NCI-H1436 (cell line): ENCODE measurements at places on chromosomes 3 and 15.

DNA sequence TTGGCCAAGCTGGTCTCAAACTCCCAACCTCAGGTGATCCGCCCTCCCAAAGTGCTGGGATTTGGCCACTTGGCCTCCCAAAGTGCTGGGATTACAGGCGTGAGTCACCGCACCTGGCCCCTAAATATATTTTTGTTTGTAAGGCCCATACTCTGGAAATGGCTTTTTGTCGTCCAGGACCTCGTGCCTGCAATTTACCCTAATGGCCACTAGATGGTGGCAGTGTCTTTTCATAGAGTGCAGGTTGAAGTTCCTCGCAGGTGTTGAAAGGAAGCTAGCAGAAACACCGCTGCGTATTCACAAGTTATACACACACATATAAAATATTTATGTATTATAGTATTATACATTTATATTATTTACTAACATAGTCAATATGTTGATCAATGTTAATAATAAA lies 97.2 kb downstream of the LRTM1 start:
- DNase-seq, result no peak

GRCh38 chr3:195757827-195758226 lies 37.0 kb downstream of the MUC20 start:
- no peak for DNase-seq

DNA sequence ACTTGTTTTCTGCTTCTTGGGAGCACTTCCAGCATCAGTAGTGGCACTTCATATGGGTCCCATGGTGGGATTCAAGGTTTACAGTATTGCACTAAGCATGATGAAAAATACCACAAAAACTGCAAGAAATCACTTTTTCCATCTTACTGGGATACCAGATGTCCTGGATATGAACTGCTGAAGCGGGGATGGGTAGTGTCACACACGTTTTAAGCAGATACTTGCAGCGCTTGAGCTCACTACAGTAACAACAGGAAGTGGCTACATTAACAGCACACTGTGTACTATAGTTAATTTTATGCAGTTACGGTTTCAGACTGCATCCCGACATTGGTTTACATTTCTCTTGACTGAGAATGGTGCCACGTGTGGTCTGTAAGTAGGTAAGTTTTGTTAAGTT lies 3.5 kb upstream of the ISG20 start:
- DNase-seq, result no peak

DNA sequence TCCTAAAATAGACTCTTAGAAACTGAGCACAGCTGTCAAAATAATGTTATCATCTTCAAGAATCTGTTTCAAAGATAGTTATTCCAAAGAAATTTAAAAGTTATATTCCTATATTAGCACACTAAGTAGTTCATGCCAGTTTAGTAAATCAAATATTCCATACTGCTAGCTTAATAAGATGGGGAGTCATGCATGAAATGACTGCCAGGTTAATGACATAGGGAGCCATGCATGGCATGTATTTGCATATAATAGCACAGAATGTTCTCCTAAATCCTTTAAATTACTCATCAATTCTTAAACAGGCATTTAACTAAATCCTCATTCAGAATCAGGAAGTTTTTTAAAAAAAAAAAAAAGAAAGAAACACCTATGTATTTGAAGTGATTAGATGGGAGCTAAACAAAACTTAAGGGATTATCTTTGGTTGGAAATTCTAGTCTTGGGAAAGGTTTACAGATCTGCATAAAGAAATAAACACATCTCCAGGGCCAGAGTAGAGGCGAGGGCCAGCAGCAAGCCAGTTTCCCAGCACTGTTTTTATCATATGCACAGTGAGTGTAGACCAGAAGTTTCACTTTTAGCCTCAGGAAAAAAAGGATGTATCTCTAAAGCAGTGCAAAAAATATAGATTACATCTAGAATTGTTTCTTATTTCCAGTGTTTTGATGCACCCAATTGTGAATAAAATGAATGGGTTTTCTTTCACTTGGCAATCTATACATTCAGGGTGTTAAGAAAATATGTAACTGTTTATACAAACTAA lies 366.4 kb upstream of the AGTR1 start:
- DNase-seq, result no peak

- no peak for DNase-seq
These were observed 45.9 kb downstream of the HCN4 start for GRCh38 chr15:73322665-73323373.

DNA sequence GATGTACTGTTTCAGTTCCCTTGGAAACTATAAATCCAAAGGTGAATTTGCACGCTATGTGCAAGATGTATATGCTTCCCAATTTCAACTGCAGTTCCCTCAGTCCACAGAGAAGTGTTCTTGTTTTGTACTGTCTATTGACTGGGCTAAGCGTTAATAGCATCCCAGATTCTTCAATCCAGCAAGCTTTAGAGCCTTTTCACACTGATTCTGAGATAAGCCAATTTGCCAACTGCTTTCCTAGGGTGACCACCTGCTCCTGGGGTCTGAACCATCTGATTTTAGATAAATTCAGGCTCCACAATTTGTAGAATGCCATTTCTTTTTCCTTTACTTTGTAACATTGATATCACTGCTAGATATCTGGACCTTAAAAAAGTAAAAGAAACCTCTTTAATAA lies 340.1 kb downstream of the PTPRG start:
- no peak for DNase-seq

DNA sequence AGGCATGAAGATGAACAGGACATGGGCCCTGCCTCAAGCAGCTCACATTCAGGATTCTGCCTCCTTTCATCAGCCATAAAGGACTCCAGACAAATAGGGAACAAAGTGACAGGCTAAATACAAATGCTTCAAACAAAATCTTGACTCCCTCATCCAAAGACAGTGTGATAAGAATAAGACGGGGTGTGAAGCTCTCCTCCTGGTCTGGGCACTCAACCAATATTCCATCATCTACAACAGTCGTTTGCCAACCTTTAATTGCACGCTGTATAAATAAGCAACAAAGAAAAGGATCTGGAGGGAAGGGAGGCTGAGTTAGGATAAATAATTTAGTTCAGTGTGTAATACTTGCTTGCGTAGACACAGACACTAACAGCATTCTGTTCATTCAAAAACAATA lies 5.4 kb downstream of the CCDC54 start:
- no peak for DNase-seq

- DNase-seq, result no peak
These were observed 52.4 kb downstream of the HEG1 start for GRCh38 chr3:125003369-125003853.

GRCh38 chr3:36444909-36445308 lies 64.6 kb downstream of the STAC start:
- DNase-seq, result no peak

DNA sequence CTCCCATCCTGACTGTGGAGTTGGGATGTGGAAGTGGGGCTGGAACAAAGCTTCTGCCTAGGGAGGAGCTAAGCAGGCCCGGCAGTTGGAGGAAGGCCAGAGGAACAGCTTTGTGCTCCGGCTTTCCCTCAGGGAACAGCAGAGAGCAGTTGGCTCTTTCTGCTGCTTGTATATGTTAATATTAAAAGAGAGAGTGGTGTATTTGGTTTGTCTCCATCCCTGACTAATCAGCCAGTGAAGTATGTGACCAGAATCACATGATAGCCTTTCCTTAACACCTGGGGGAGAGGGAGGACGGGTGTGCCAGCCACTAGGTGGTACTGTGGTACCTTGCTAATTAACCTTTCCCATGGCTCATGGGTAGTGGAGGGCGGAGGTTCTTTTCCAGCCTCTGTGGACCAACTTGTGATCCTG lies 10.0 kb downstream of the EIF2B5 start:
- peak; percentile 35 for DNase-seq
